ENCODE measurements at places on chromosomes 1 and 21.

GRCh38 chr1:239456788-239457187 is 70.4 kb downstream of the CHRM3 start:
- no peak for DNase-seq
- H3K4me1 ChIP-seq: no peaks in the 10 kb centered on the region
- no peaks in the 10 kb centered on the region for H3K27me3 ChIP-seq
- no peak overlapping the region for H3K4me3 ChIP-seq

DNA sequence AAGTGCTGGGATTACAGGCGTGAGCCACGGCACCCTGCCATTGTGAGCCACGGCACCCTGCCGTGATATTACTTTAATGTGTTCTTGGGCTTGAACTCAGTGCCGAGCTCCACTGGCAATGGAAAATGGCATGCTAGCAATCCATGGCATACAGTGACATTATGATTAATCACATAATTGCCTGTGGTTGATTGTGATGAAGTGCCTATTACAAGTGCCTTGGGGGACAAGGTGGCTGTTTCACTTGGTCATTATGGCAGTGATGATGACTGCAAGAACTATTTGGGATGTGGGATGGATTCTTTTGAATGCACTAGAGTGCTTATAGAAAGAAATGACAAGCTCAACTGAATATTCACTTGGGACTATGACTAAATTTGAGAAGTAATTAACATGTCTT is 22.3 kb upstream of the HPCAL4 start:
- DNase-seq: no peak
- H3K4me3 ChIP-seq: no peak overlapping the region
- no peaks in the 10 kb centered on the region for H3K4me1 ChIP-seq
- no peak overlapping the region for H3K27ac ChIP-seq
- H3K27me3 ChIP-seq: no peaks in the 10 kb centered on the region
- no peaks in the 10 kb centered on the region for H3K36me3 ChIP-seq

DNA sequence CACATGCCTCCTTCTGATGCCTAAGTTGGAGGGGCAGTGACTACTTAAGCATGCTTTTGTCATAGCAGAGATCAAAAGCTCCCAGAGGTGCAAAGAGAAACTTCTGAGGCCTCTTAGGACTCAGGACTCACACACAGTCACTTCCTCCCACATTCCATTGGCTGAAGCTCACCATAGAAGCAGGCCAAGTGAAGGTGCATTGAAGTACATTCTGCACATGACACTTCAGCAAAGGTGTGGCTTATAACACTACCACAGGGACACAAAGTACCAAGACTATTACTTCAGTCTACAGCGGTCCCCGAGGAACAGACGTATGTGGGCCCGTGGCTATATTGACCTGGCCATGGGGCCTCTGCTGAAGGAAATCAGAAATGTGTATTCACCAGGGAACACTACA is 2.5 kb upstream of the POGK start:
- no peak overlapping the region for H3K27ac ChIP-seq
- H3K4me3 ChIP-seq: no peak overlapping the region
- no peaks in the 10 kb centered on the region for H3K4me1 ChIP-seq

- H3K4me1 ChIP-seq: no peaks in the 10 kb centered on the region
- no peak overlapping the region for H3K4me3 ChIP-seq
- no peak for DNase-seq
- H3K36me3 ChIP-seq: no peaks in the 10 kb centered on the region
Observed at GRCh38 chr1:240070188-240070587, 21.5 kb upstream of the FMN2 start.

GRCh38 chr1:8082945-8083344 is 56.8 kb upstream of the ERRFI1 start:
- DNase-seq: no peak

DNA sequence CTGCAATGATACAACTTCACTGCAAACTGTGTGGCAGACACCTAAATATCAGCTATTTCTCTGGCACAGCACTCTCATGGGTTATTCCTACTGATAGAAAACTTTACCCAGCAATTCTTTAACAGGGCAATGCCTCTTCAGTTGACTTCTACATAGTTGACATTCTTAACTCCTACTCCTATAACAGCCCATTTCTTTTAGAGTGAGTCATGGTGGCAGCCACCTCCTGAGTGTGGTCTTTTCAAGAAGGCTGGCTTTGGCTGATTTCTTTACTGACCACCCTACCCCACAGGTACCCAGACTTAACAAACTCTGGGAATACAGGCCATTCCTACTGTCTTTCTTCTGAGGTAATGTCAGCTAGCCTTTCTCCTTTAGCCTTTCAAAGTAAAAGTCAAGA is 805.8 kb upstream of the ADGRL2 start:
- no peaks in the 10 kb centered on the region for H3K27me3 ChIP-seq
- no peaks in the 10 kb centered on the region for H3K36me3 ChIP-seq
- no peaks in the 10 kb centered on the region for H3K4me1 ChIP-seq
- H3K27ac ChIP-seq: no peak overlapping the region
- H3K4me3 ChIP-seq: no peak overlapping the region

- H3K4me3 ChIP-seq: no peak overlapping the region
- DNase-seq: no peak
- H3K4me1 ChIP-seq: no peaks in the 10 kb centered on the region
- no peaks in the 10 kb centered on the region for H3K27me3 ChIP-seq
- H3K27ac ChIP-seq: no peak overlapping the region
- H3K36me3 ChIP-seq: no peaks in the 10 kb centered on the region
Observed at GRCh38 chr1:232574077-232574476, 55.9 kb downstream of the SIPA1L2 start.
